ENCODE measurements at places on chromosomes 1 and 21. TPM values are rescaled to one million over a fixed set of nuclear protein-coding genes. Genes with fewer than 3 reads are reported as not detected.

COL24A1 gene
- 0.47 TPM for polyA plus RNA-seq

FCRL5 gene
- polyA plus RNA-seq, result not detected

HSPG2 gene
- 60.4 TPM for polyA plus RNA-seq

NBPF4 gene
- polyA plus RNA-seq, result not detected

TTLL7 gene
- 2.3 TPM for polyA plus RNA-seq

PRKAA2 gene
- polyA plus RNA-seq, result 7.0 TPM

NTNG1 gene
- 7.7 TPM for polyA plus RNA-seq

WNT3A gene
- not detected for polyA plus RNA-seq

TFAP2E gene
- polyA plus RNA-seq, result 0.28 TPM

PRDM16 gene
- 3.0 TPM for polyA plus RNA-seq

RGS18 gene
- polyA plus RNA-seq, result 0.34 TPM

TMEM125 gene
- 22.0 TPM for polyA plus RNA-seq

C1QTNF12 gene
- polyA plus RNA-seq, result 9.9 TPM

UBAP2L gene
- polyA plus RNA-seq, result 46.2 TPM

CA6 gene
- polyA plus RNA-seq, result not detected

SLC6A17 gene
- polyA plus RNA-seq, result 1.7 TPM

PDPN gene
- 7.4 TPM for polyA plus RNA-seq

B4GALT2 gene
- 32.5 TPM for polyA plus RNA-seq

TFF2 gene
- polyA plus RNA-seq, result not detected

OR2L13 gene
- not detected for polyA plus RNA-seq

SLC9C2 gene
- polyA plus RNA-seq, result 0.52 TPM

PCP4 gene
- polyA plus RNA-seq, result 69.4 TPM

STIL gene
- 0.28 TPM for polyA plus RNA-seq

NPPA gene
- not detected for polyA plus RNA-seq

MYBPHL gene
- polyA plus RNA-seq, result not detected

GNG12 gene
- polyA plus RNA-seq, result 46.1 TPM

TCP10L gene
- 5.2 TPM for polyA plus RNA-seq

RPL22 gene
- polyA plus RNA-seq, result 605 TPM

AMY2B gene
- polyA plus RNA-seq, result 26.5 TPM

NHLH1 gene
- polyA plus RNA-seq, result not detected

SPRR1A gene
- not detected for polyA plus RNA-seq

SPATA21 gene
- polyA plus RNA-seq, result not detected

RIPK4 gene
- polyA plus RNA-seq, result 11.6 TPM

OR2T33 gene
- not detected for polyA plus RNA-seq

DCST1 gene
- not detected for polyA plus RNA-seq

ZNF683 gene
- polyA plus RNA-seq, result not detected

DPT gene
- 4.8 TPM for polyA plus RNA-seq

PIGR gene
- polyA plus RNA-seq, result 187 TPM

KLF17 gene
- not detected for polyA plus RNA-seq

BRINP3 gene
- polyA plus RNA-seq, result 1.4 TPM

S100A12 gene
- polyA plus RNA-seq, result 2.7 TPM

AKNAD1 gene
- not detected for polyA plus RNA-seq

PTPRU gene
- polyA plus RNA-seq, result 3.7 TPM

Data from kidney (tissue), 22 donors.